ENCODE measurements at places on chromosomes 7 and 10.

GRCh38 chr7:151429560-151430331 lies 10.2 kb downstream of the CRYGN start:
- no peak for DNase-seq

- no peak for DNase-seq
Measured at GRCh38 chr10:3203016-3203811, 30.6 kb upstream of the PITRM1 start.

GRCh38 chr7:158286210-158286609 lies 301.4 kb downstream of the PTPRN2 start:
- DNase-seq = no peak

DNA sequence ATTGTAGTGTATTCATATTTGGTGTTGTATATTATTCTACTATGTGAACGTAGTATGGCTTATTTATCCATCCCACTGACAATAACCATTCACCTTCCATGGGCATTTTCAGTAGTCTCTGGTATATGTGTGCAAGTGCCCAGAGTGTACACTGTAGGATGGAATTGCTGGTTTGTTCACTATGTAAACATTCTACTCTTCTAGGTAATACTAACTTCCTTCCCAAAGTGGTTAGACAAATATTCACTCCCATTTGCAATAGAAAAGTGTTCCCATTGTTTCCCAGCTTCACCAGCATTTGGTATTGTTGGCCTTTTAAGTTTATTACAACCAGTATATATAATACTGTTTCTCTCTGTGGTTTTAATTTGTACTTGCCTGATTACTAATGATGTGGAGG lies 153.7 kb downstream of the C7orf25 start:
- DNase-seq = no peak

- DNase-seq = no peak
Measured at GRCh38 chr7:148916186-148916585, 32.1 kb upstream of the EZH2 start.

DNA sequence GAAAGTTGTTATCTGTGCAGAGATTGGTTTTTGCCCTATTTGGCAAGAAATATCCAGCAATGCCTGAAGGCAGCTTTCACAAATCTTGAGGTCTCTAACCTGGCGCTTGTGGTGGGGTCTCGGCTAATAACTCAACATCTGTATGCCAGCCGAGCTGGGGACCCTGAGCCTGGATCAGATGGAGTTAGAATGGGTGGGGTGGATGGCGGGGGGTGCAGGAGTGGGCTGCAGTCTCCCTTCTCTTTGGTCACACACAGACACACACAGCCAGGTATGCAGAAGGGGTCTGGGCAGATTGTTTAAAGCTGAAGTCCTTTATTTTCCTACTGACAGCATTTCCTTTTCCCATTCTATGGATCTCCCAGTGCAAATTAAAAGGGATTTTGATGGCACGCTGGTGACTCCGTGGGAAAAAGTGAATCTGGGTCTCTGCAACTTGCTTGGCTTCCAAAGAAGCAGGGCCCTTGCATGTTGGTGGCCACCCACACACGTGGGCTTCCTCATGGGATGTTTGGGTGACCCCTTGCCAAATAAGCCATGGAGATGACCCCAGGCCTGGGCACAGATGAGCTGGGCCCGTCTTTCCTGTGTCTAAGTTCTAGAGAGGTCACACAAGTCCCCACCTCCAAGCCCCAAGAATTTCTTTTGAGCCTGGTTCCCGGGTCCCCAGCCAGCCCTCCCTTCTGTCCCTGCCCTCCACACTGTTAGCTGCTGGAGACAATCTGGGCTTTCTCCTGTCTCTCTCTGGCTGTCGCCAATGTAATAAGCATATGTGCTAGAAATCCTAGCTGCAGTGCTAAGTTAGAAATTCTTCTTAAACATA lies 39.9 kb upstream of the EMX2 start:
- DNase-seq = no peak

DNA sequence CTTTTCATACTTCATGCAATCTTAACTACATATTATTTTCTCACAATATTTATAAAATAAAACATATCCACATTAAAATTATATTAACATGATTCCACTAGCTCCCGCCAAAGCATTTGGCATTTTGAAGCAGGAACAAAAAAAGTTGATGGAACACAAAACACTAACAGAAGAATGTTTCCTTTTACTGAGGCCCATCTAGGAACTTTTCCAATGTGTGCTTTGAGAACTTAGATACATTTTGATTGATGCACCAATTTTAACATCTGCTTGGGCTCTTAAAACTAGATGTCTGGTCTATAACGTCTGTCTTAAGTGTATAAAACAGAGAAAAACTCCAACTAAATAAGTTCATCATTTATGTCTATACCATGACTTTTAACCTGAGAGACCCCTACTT lies 1214.8 kb downstream of the SORCS1 start:
- no peak for DNase-seq

DNA sequence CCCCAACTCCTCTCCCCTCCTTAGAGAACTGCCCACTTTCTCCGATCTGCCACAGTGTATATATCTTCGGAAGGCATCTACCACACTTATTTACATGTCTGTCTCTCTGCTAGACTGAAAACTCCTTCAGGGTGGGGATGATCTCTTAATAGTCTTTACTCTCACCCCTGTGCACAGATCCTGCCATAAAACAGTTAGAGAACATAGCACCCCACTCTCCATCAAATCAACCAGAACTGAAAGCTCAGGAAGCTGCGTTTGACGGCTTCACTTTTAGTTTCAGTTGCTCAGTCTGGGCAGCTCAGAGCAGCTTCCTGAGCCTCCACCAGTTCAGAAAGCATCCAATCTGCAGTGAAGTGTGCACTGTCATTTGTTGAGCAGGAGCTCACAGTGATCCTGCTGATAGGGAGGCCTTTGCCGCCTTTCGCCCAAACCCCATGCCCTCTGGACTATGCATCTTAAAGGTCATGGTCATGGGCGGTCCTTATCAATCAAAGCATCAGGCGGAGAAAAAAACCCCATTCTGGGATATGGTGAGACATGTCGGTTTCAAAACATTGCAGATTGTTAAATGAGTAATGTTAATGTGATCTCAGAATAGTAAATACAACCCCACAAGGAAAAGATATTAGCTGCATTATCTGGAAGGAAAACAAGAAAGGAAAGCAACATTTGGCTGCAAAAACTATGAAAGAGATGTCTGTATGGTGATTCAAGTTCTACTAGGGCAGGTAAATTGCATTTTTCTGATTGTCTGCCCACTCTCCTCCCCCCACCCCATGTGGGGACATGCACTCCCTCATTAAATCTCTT lies 167.1 kb upstream of the ADO start:
- no peak for DNase-seq

- no peak for DNase-seq
Measured at GRCh38 chr10:103276896-103277712, at the start of gene INA. Gene INA (plus strand): TSS chr10:103277138. CDS start chr10:103277212, 74 bp downstream.

- DNase-seq = no peak
Measured at GRCh38 chr10:585502-585901, 104.0 kb downstream of the DIP2C start.

DNA sequence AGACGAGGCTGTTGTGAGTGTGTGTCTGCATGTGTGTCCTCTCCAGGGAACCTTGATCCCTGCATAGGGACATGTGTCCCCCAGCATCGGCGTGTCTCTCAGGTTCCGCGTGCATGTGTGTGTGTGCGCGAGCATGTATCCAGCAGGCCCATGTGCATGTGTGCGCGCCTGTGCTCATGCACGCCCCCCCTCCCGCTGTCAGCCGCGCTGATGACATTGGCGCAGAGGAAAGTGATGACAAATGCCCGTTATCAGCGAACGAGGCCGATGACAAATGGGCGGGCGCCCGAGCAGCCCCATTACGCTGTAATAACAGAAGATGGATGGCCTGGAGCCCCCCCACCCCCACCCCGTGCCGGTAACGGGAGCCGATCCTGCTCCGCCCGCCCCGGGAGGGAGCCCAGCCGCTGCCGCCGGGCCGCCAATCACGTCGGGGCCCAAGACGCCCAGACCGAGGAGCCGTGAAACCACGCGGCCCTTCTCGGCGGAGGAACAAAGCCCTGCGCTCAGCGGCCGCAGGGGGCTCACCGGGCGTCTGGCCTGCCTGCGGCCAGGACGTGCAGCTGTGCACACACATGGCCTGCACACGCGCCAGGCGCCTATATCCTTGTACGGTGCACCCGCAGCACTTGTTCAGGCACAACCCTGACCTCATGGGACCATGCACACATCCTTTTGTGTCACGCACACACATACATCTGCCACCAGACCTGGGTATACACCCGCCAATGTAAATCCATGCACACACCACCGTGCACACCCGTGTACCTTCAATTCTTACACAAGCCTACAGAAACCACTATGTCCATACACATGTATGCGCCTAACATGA lies 21.5 kb downstream of the POLL start:
- no peak for DNase-seq

DNA sequence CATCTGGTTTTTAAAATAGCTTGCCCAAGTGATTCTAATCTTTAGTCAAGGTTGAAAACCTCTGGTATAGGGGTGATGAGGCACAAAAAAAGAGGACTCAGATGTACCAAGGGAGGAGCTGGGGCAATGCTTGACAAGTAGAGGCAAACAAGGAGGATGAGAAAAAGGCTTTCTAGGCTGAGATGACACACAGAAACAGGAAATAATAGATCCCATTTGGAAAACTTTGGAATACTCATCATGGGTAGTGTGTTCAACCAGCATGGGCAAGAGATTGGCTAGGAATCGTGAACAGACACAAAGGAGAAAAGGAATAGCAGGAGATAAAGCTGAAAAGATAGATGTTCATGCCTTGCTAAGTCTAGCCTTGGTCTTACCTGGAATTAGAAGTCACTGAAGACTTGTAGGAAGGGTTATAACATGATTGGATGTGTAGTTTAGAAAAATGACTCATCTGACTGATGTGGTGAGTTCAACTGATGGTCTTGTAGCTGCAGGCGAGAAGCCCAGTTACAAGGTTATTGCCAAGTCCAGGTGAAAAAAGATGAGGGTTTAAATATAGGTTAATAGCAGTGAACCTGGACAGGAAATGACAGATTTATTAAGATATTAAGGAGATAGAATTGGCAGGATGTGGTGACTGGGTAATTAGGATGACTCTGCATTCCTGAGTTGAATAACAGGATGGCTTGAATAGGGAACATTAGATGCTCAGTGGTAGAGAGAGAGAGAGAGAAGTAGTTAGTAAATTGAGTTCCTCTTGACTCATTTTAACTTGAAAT lies 214.0 kb upstream of the LRGUK start:
- no peak for DNase-seq

GRCh38 chr10:86663046-86663345 lies 5.3 kb upstream of the LDB3 start:
- DNase-seq = no peak

- no peak for DNase-seq
Measured at GRCh38 chr10:103481974-103482531, 3.0 kb upstream of the CALHM3 start.

- DNase-seq = no peak
Measured at GRCh38 chr10:7082967-7083366, 327.9 kb downstream of the SFMBT2 start.

DNA sequence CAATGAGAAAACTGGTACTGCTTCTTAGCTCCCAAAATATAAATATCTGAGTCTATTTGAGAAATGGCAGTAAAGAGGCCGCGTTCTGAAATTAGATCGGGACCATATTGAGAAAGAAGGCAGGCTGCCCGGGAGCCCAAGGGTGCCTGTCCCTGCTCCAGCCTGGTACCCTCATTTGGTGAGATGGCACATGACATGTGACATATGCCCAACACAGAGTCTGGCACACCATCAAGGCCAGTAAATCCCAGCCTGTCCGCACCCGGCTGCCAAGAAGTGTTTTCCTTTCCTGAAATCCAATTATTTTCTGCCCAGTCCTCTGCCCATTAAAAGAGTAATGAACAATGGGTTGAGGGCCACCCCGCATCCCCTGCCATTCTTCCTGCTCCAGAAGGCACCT lies 66.4 kb downstream of the CDH23 start:
- no peak for DNase-seq

- DNase-seq = no peak
Measured at GRCh38 chr7:80770675-80771081, 132.2 kb downstream of the CD36 start.

GRCh38 chr7:81600608-81601007 lies 169.2 kb downstream of the HGF start:
- no peak for DNase-seq

DNA sequence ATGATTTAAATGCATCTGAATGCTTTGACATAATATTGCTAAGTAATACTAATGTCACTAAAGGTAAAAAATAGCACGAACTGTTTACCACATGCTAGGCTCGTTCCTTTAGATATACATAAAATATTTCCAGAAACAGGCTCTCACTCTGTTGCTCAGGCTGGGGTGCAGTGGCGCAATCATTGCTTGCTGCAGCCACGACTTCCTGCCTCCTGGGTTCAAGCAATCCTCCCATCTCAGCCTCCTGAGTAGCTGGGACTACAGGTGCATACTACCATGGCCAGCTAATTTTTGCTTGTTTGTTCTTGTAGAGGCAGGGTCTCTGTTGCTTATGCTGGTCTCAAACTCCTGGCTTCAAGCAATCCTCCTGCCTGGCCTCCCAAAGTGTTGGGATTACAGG lies 183.3 kb downstream of the SGMS1 start:
- no peak for DNase-seq

GRCh38 chr10:91758303-91759146 lies 39.7 kb upstream of the TNKS2 start:
- no peak for DNase-seq

GRCh38 chr10:26815500-26815899 lies 45.3 kb downstream of the ABI1 start:
- no peak for DNase-seq
